ENCODE measurements at places on chromosomes 13 and 19. TPM values are rescaled to one million over a fixed set of nuclear protein-coding genes. Genes with fewer than 3 reads are reported as not detected.
A peak's percentile ranks its signal among the peaks of the same experiment; 100 is the strongest.

Gene OR10H1
- not detected for total RNA-seq

Gene ZNF844
- total RNA-seq = 11.8 TPM

Gene HMG20B
- total RNA-seq = 142 TPM

Gene ZNF837
- total RNA-seq = 6.6 TPM

Gene SPACA4
- not detected for total RNA-seq

Gene KLK15
- not detected for total RNA-seq

Gene GJB2
- not detected for total RNA-seq

Gene U2AF1L4
- 19.5 TPM for total RNA-seq

Gene GJB6
- not detected for total RNA-seq

Gene PCDH20
- 0.29 TPM for total RNA-seq

Gene ZNF627
- 35.4 TPM for total RNA-seq

Gene ZNF738
- 9.5 TPM for total RNA-seq

DNA sequence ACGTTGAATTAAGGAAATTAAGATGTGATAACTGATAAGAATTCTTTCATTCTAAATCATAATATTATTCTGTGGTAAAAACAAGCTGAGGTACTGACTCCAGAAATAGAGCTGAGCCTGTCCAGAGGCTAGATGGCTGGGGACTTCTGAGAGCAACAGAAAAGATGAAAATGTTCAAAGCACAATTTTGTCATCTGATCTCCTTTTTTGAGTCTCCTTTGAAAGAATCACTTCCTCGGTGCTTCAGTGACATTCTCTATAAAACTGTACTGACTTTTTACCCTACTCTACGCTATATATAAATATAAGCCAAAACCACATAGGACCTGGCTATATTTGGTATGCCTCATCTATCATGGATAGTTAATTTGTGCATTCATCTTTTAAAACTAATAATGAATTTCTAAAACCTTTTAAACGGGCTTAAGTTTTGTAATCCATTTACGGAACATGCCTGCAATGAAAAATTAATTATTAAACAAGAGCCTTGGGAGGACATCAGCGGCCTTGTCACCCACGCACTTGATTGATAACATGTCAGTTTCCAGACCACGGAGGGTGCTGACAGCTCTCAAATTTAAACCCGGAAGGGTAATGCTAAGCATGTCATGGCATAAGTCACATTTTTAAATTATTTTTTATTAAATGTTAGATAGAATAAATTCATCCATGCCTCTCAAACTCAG, 235.5 kb downstream of the PCDH9 start:
- no peaks in the 10 kb centered on the region for H3K4me1 ChIP-seq
- H3K27me3 ChIP-seq = no peaks in the 10 kb centered on the region
- DNase-seq = no peak
- peak overlapping the region; percentile 21 for H3K4me3 ChIP-seq

DNA sequence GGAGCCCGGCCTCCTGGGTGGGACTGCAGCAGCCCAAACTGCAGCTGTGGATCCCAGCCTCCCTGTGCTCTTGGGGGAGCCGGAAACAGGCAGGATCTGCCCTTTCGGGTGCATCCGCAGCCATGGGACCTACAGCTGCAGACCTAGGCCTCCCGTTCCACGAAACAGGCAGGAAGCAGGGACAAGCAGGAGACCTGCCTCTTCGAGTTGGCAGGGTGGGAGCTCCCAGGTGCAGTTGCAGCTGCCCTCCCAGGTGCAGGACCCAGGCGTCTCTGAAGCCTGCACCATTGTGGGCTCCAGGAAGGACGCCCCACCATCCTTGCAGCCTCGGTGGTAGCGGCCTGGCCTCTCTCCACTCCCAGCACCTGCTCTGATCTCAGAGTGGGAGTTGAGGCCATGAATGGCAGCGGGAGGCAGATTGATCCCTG, 189.0 kb upstream of the KLHL1 start:
- DNase-seq = no peak
- no peaks in the 10 kb centered on the region for H3K27me3 ChIP-seq
- H3K4me3 ChIP-seq = no peak overlapping the region
- no peak overlapping the region for H3K27ac ChIP-seq

GRCh38 chr19:17948514-17948900, 15.7 kb downstream of the CCDC124 start:
- no peak overlapping the region for H3K27ac ChIP-seq
- no peak for DNase-seq
- no peaks in the 10 kb centered on the region for H3K36me3 ChIP-seq
- peaks cover 47% of the 10 kb centered on the region for H3K27me3 ChIP-seq
- H3K4me1 ChIP-seq = peaks cover 29% of the 10 kb centered on the region

- no peak overlapping the region for H3K4me3 ChIP-seq
- DNase-seq = no peak
- H3K27ac ChIP-seq = no peak overlapping the region
- H3K4me1 ChIP-seq = no peaks in the 10 kb centered on the region
- H3K27me3 ChIP-seq = no peaks in the 10 kb centered on the region
These were observed 138.1 kb upstream of the KL start for GRCh38 chr13:32878163-32878562.

GRCh38 chr19:49469828-49470614, 4.0 kb upstream of the FLT3LG start:
- H3K4me1 ChIP-seq = no peaks in the 10 kb centered on the region
- H3K27me3 ChIP-seq = no peaks in the 10 kb centered on the region
- no peak overlapping the region for H3K4me3 ChIP-seq
- H3K27ac ChIP-seq = no peak overlapping the region

GRCh38 chr19:17109962-17110598, 34.5 kb downstream of the MYO9B start:
- H3K4me3 ChIP-seq = no peak overlapping the region
- H3K36me3 ChIP-seq = no peaks in the 10 kb centered on the region
- peak overlapping the region; percentile 8 for H3K27ac ChIP-seq
- H3K4me1 ChIP-seq = peaks cover 10% of the 10 kb centered on the region
- DNase-seq = no peak

DNA sequence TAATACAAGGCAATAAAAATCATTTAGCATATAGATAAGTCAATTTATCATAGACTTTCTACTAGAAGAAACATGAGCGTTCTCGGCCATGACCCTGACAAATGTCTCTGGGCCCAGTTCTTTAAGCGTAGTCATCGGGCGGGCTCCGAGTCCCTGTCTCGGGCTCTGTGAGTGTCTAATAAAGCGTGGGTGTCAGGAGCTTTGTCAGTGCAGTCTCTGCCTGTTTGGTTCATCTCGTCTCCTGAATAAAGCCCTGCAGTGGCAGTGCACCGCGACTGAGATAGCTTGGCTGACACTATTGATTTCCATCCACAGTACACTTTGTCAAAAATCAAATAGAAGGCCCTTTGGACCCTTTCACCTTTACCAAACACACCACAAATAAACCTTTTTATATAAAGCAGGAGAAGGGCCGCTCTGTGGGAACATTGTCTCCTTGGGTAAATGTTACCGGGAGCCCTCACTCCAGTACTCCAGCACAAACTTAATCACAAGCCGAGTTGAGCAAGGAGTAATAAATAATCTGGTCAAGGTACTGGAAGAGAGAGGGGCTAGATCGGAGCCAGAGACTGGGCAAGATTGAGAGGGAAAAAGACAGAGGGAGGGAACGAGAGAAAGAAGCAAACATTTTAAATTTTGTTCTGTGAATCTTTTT, 368.2 kb upstream of the TSHZ3 start:
- H3K27ac ChIP-seq = no peak overlapping the region
- H3K27me3 ChIP-seq = peaks cover 32% of the 10 kb centered on the region
- H3K4me1 ChIP-seq = no peaks in the 10 kb centered on the region

DNA sequence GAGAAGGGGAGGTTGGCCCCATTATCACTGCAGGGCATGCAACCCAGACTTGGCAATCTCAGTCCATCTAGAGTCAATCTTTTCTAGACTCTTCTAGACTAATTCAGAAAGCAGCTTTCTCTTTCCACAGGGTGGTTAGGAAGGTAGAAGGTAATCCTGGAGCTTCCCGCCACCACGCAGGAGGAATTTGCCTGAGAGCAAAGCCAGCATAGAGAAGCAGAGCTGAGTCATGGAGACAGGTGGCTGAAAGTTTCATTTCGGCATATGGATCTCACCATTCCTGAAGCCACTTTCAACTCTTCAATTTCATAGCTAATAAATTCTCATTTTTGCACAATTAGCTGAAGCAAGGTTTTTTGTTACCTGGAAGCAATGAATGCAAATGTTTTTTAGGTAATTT, 29.0 kb upstream of the FFAR2 start:
- no peaks in the 10 kb centered on the region for H3K36me3 ChIP-seq
- no peaks in the 10 kb centered on the region for H3K4me1 ChIP-seq
- H3K27me3 ChIP-seq = no peaks in the 10 kb centered on the region
- H3K27ac ChIP-seq = no peak overlapping the region
- no peak overlapping the region for H3K4me3 ChIP-seq

DNA sequence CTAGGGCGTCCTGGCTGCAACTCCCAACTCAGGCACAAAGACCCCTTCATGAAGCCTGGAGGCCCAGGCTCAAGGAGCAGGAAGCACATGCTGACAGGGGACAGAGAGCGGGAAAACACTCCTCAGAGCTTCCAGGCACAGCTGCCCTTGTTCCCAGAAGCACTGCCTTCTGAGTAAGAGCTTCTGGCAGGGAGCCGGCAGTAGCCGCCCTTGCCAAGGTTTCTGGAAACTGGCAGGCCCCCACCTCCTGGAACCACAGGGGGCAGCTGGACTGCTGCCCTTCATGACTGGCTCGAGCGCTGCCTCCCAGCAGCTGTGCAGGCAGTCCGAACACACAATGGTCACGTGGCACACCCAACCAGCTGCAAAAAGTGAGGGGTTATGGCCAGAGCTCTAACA, 33.6 kb upstream of the EPHX3 start:
- H3K27ac ChIP-seq = peak overlapping the region; percentile 90
- no peak overlapping the region for H3K4me3 ChIP-seq
- H3K27me3 ChIP-seq = no peaks in the 10 kb centered on the region
- DNase-seq = peak; percentile 81
- H3K36me3 ChIP-seq = no peaks in the 10 kb centered on the region

DNA sequence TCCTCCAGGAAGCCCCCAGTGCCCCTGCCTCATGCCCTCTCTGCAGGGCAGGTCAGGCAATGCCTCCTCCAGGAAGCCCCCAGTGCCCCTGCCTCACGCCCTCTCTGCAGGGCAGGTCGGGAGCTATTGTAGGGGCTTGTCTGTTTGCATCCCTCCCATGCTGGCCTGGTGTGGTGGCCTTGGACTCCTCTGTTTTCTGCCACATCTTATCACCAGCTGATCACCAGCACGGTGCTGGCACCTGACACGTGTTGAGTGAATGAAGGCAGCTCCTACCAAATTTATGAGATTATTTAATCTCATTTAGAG, 51.5 kb upstream of the C13orf46 start:
- no peak for DNase-seq
- H3K4me1 ChIP-seq = no peaks in the 10 kb centered on the region

- H3K36me3 ChIP-seq = no peaks in the 10 kb centered on the region
- H3K4me3 ChIP-seq = no peak overlapping the region
- H3K27me3 ChIP-seq = no peaks in the 10 kb centered on the region
- no peak for DNase-seq
- H3K27ac ChIP-seq = no peak overlapping the region
These were observed 305.1 kb downstream of the KCNRG start for GRCh38 chr13:50320271-50320862.

GRCh38 chr19:7524523-7524922, 2.1 kb downstream of the MCOLN1 start:
- H3K27ac ChIP-seq = no peak overlapping the region
- no peak overlapping the region for H3K4me3 ChIP-seq
- DNase-seq = no peak
- H3K27me3 ChIP-seq = no peaks in the 10 kb centered on the region

Data from breast epithelium (tissue), 4 donors.